ENCODE measurements at places on chromosomes 6 and 20.

- no peak for DNase-seq
These were observed 295.5 kb upstream of the PRDM1 start for GRCh38 chr6:105790635-105791034.

- peak; percentile 45 for DNase-seq
These were observed 58.5 kb downstream of the SUN5 start for GRCh38 chr20:32945710-32946221.

DNA sequence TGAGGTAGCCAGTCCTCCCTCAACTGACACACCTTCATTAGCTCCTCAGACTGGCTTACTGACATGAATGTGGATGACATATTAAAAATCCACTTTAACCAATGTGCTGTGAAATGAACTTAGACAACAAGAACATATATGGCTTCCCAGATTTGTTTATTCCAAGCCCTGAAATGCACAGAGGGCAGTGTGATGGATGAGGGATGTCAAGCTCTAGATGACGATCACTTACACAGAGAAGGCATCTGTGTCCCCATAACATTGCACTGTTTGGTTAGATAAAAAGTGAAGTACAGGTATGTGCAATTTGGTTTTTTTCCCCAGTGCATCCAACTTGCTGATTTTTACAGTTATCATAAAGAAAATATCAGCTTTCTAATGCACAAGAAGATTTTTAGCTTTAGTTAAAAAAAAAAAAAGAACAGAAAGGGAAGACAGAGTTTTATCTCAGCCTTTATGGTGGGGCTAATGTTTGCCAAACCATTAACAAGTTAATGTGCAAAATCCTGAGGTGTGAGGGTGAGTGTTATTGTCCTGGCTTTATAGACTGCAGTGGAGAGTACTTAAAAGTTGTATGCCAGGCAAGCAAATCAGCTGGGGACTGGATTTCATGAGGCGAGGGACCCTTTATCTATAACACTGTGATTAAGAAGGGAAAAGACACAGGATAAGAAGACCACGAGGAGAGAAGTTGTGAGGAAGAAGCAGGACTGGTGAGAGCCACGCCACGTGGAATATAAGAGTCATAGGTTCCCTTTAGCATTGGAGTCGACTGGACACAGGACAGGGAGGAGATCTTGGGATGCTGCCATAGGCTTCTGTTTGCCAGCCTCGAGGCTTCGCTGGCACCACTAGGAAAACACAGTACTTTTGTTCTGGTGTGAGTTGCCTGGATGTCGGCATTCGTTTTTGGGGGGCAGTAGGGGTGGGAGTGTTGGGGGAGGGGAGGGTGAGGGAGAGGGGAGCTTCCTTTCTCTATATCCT is 90.0 kb upstream of the BACH2 start:
- no peak for DNase-seq

DNA sequence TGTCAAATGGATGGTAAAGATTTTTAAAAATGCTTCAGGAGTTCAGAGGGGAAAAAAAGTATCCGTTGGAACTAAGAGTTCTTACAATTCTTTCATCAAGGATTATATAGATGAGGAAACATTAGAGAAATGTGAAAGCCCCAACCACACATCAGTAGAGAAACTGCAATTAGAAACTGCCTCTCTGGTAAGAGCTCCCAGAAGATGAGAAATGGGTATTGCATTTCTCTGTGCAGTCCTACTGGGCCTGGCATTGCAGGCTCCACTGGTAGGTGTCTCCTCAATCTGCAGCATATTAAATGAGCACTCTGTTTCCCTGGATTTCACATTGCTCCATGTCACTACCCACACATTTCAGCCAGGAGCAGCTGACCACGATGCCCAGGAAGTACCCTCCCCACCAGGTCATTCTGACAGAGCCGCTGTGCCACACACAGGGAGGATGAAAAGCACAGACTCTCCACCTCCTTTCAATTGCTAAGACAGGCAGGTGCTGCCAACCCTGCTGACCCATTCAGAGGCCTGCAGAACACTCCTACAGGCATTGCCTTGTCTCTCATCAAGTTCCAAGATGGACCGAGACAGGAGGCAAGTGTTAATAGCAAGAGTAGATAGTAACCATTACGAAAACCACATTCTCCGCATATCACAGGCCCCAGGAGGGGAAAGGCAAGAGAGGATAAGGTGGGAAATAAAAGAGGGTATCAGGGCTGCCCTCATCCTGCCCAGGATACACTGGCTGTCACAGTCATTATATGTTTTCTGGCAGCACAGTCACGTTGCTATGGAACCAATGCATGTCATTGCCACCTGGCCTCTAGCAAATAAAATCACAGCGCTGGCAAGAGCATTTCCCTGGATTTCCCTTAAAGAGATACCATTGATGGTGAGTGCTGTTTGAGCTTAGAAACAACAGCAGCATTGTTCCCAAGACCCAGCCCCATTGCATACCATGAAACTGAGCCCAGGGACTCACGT is 241.7 kb downstream of the ATXN1 start:
- DNase-seq: peak; percentile 38

DNA sequence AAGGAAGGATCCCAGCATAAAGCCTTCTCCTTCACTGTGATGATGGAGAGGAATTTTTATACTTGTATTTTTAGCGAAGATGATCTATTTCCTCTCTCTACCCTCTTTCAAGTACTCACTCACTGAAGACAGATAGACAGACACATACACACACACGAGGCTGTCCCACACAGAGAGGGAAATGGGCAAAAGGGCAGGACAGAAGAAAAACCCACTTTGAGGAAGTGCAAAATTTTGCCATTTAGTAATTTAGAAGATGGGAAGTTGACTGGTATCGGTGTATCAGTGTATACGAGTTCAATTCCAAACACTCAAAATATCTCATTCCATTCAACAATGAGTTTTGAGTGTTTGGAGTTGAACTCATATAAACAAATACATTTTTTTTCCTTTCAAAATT is 30.9 kb downstream of the HEBP2 start:
- DNase-seq: no peak

DNA sequence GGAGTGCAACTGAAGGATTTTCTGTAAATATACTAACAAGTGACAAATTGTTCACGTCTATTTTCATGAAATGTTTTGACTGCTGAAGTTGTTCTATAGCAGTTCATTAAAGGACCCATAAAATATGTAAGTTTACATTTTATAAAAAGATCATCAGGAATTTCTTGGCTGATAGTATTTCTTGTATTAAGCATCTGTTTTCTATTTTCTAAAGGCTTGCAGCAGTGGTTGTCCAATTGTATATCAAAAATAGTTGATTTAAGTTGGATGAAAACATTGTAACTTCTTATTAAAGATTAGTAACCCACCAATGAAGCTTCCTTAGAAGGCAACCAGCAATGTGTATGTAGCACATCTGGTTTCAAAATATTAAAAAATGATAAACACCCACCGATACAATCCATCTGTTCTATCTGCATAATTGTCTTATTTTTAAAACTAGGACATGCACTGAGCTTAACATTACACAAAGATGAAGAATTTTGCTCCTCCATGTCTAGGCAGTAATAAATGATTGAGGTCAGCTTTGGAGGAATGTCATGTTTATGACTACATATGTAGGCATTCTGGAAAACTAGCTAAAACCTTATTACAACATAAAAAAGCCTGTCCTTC is 301.3 kb upstream of the TCF21 start:
- DNase-seq: no peak

DNA sequence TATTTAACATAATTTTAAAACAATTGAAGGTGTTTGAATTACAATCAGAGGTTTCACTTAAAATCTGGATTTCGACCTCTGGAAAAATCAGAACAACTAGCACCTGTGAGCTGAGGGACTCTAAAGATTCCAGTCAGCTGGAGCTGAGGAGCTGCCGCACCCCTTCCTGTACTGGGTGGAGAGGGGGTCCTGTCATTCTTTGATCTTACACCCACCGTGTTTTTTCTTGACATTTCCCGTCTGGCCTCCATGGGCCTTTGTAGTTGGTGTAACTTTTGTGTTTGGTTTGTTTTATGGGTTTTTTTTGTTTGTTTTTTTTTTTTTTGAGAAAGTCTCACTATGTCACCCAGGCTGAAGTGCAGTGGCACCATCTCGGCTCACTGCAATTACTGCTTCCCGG is 17.2 kb downstream of the ARFGEF2 start:
- DNase-seq: no peak

- peak; percentile 35 for DNase-seq
These were observed 6.0 kb downstream of the SUMO4 start for GRCh38 chr6:149405823-149406765.

GRCh38 chr6:169557887-169558286 is 143.9 kb downstream of the WDR27 start:
- DNase-seq: no peak

DNA sequence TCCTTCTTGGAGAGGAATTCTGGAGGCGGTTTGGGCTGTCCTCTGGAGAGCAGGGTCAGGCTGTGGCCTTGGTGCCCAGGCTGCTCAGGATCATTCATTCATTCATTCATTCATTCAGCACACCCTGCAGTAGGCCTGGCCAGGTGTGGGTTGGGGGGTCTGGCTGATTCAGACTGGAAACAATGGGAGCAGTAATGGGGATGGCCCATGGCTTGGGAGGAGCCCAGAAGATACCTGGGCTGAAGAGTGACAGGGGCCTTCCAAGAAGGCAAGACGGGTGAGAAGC is 31.5 kb downstream of the TOX2 start:
- no peak for DNase-seq

DNA sequence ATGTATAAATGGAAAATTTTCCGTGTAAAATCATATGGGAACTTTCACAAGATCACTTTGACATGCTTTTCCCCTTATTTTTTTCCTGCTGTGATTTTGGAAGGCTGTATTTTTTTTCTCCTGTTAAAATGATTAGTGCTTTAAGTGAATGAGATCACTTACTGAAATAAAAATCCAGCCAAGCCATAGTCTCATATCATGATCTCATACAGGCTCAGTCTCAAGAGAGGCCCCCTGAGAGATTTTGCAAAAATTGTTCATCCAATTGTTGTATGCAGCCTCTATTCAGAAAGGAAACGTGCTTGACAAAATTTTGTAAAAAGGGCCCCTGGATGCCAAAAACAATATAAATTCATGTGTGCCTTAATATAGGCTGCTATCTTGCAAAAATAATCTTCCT is 528.2 kb downstream of the HDGFL1 start:
- no peak for DNase-seq

GRCh38 chr20:10806539-10806938 is 132.7 kb upstream of the JAG1 start:
- DNase-seq: no peak

DNA sequence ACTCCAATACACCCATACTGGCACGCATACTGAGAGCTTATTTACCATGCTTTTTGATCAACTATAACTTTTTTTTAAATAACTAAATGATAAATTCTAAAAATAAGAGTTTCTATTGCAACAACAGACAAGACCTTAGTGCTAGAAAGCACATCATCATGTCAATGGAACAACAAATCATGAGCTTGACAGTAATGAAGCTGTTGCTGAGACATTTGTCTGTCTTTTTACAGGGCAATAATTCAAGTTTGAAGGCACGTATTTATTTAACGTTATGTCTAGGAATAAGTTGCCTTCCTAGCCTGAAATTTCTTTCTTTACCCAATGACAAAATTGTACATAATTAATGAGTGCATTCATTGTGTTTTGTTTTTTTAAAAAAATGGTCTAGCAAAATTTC is 299.2 kb downstream of the EYA4 start:
- no peak for DNase-seq

DNA sequence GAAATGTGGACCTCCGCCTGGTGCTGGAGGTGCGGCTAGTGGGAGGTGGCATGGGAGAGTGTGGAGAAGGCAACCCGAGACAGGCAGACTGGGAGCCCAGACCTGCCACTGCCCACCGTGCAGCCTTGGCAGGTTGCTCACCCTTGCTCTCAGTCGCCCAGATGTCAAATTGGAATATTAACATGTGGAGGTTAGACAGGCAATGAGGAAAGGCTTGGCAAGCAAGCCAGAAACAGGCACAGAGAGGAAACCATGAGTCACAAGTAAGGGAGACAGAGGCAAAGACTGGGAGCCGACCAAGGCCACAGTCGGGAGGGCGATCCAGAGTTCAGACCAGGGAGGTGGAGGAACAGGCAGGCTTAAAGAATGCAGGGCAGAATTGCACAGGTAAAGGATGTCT is 178.2 kb downstream of the FOXC1 start:
- DNase-seq: no peak

DNA sequence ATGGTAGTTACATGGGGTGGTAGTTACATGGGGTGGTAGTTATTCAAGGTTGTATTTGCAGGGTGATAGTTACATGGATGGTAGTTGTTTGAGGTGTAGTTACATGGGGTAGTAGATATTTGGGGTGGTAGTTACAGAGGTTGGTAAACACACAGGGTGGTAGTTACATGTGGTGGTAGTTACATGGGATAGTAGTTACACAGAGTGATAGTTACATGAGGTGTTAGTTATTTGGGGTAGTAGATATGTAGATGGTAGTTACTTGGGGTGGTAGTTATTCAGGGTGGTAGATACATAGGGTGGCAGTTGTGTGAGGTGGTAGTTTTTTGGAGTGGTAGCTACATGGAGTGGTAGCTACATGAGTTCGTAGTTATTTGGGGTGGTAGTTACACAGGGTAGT is 221.3 kb upstream of the CST7 start:
- no peak for DNase-seq
